ENCODE measurements at places on chromosomes 13 and 19.
A peak's percentile ranks its signal among the peaks of the same experiment; 100 is the strongest.

- DNase-seq = no peak
Measured at GRCh38 chr13:48808683-48809082, 155.0 kb downstream of the CYSLTR2 start.

- peak; percentile 76 for DNase-seq
Measured at GRCh38 chr13:36666477-36667229, 7.2 kb upstream of the SERTM1 start.

GRCh38 chr19:51341976-51342580 lies at the start of gene VSIG10L:
VSIG10L (minus strand) TSS chr19:51342139; CDS start chr19:51342124, 15 bp downstream.
- no peak for DNase-seq

GRCh38 chr19:49938662-49939061 lies 9.4 kb upstream of the NUP62 start:
- no peak for DNase-seq

- no peak for DNase-seq
Measured at GRCh38 chr19:12802267-12803106, 618 bp downstream of the THSD8 start.

- no peak for DNase-seq
Measured at GRCh38 chr19:33503030-33503429, 18.6 kb downstream of the PEPD start.

DNA sequence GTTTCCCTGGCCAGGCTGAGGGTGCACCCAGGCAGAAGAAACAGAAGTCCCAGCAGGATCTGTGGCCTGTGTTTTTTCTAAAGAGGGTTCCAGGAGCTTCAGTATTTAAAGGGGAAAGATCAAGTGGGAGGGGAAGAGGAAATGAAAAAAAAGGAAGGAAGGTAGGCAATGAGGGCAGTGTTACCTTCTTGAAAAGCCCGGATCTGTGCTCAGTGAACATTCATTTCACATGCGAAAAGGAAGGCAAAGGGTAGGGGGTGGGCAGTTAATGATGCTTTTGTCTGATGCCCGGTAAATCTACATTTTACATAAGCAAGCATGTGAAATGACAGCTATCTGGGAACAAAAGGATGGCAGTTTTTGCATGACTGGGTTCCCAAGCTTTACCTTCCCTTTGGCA lies 326.2 kb downstream of the UQCRFS1 start:
- DNase-seq = no peak

GRCh38 chr19:16067205-16067938 lies 8.9 kb upstream of the TPM4 start:
- no peak for DNase-seq

DNA sequence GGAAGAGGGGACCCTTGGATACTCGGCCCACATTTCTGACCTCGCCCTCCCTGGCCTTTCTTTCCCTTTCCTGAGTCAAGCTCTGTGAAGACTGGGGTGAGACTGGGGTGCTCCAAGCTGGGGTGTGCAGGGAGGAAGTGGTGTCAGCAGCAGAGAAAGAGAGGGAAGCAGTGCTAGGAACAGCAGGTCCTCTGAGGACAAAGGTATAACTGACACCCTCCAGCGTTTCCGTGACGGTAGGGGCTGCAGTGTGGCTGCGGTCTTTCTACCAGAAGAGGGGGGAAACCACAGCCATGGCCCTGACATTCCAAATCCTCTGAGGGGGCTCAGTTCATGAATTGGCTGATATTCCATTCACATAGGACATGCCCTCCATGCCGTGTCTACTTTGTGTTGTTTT lies 1.1 kb downstream of the KIR3DL2 start:
- DNase-seq = no peak

GRCh38 chr13:27182844-27183497 lies 11.4 kb upstream of the USP12 start:
- DNase-seq = no peak

- DNase-seq = peak; percentile 63
Measured at GRCh38 chr13:93951108-93951507, 528.4 kb downstream of the DCT start.

- DNase-seq = no peak
Measured at GRCh38 chr13:50255639-50256038, 240.4 kb downstream of the KCNRG start.
